Neural progenitor cell (in vitro differentiated cells): ENCODE measurements at places on chromosomes 2 and 18. TPM values are rescaled to one million over a fixed set of nuclear protein-coding genes. Genes with fewer than 3 reads are reported as not detected.

Gene CPO
- not detected in 2 replicates for total RNA-seq

Gene LONRF2
- total RNA-seq, result 0.34 and 0.37 TPM in 2 replicates

Gene IL37
- 0.93 TPM in 1 of 2 replicates, not detected in the other for total RNA-seq

Gene LRP2
- total RNA-seq, result 143 and 151 TPM in 2 replicates

Gene TGFA
- total RNA-seq, result 0.37 TPM in 1 of 2 replicates, not detected in the other
